Erythroblast (primary cell): ENCODE measurements at places on chromosomes 4 and X.

GRCh38 chrX:15151267-15152186 is 118.4 kb downstream of the ASB9 start:
- DNase-seq = no peak

GRCh38 chr4:151700566-151701316 is 60.1 kb downstream of the GATB start:
- DNase-seq = no peak

DNA sequence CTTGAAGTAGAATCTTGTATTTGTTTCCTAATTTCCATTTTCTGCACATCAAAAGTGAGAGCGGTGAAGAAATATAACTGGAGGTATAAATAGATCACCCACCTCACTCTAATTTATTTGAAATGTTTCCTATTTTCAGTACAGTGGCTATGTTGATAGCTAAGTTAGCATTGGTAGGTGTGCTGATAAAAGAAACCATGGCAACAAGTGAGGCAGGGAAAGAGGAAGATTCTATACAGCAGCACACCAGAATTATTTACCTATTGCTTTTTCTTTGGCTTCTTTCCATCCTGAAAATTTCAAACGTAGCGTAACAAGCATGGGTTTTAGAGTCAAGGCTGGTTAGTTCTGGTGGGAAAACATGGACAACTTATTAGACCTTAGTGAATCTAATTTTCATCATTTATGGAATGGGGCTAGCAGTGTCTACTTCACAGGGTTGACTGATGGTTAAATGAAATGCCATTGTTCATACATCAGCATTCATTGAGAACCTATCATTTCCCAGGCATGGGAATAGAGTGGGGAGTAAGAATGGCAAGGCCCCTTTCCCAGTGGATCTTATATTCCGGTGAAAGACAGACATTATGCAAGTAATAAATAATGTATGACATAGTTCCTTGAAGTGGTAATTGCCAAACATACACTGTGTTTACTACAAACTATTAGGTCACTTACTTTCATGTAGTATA is 30.6 kb upstream of the CTSO start:
- no peak for DNase-seq

GRCh38 chr4:6693231-6694176 is at the start of gene S100P:
S100P (plus strand) TSS chr4:6693878; CDS start chr4:6693933, 55 bp downstream.
- DNase-seq = peak; percentile 36

DNA sequence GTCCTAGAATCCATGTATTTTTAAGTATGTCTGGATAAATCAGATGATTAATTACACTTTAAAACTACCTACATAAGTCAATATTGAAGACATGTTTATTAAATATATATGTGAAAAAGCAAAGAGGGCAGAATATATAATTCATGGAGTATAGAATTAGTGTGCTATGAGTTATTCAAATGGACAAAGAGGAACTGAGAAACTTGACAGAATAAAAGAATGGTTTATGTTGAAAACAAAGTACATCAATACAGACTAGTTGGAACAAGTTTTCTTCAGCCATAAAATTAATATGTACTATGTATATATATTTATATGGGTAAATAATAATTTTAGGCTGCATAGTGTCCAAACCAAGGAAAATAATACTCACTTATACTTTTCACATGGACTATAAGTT is 173.5 kb downstream of the NPFFR2 start:
- DNase-seq = no peak

DNA sequence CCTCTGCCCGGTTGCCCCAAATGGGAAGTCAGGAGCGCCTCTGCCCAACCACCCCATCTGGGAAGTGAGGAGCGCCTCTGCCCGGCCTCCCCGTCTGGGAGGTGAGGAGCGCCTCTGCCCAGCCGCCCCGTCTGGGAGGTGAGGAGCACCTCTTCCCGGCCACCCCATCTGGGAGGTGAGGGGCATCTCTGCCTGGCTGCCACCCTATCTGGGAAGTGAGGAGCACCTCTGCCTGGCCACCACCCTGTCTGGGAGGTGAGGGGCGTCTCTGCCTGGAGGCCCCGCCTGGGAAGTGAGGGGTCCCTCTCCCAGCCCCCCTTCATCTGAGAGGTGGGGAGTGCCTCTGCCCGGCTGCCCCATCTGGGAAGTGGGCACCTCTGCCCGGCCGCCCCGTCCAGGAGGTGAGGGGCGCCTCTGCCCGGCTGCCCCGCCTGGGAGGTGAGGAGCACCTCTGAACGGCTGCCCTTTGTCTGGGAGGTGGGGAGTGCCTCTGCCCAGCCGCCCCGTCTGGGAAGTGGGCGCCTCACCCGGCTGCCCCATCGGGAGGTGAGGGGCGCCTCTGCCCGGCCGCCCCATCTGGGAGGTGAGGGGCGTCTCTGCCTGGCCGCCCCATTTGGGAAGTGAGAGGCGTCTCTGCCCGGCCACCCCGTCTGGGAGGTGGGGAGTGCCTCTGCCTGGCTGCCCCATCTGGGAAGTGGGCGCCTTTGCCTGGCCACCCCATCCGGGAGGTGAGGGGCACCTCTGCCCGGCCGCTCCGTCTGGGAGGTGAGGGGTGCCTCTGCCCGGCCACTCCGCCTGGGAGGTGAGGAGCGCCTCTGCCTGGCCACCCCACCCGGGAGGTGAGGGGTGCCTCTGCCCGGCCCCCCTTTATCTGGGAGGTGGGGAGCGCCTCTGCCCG is 10.6 kb downstream of the PABPC1L2A start:
- no peak for DNase-seq

DNA sequence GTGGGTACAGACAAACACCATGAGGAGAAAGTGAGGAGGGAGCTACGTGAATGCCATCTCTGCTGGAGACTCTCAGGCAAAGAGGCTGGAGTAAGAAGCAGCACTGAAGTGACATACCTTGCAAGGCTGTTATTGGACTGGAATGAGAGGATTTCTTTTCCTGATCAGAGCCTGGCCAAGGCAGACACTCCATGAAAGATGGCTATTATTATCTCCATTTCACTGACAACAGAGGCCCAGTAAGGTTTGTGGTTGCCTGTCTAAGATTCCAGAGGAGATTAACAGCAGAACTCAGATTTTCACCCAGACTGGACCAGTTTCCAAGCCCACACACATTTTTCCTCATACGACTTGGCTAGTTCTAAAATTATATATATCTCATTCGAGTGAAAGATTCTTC is 162.0 kb upstream of the EOLA2 start:
- no peak for DNase-seq

DNA sequence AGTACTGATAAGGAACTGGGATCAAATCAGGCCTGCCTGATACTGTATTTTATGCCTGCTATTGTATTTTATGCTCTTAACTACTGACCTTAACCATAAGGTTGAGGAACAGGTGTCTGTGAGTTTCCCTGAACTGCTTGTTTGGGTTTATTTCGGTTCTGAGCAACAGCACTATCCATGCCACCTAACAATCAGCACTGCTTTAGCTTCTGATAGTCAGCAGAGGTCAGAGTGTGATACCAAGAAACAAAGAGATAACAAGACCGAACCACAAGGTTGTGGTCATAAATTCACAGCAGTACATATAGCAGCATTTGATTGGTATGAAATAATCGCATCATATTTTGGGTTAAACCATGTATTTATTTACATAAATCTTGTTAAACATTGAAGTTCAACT is 362.2 kb downstream of the FGF13 start:
- DNase-seq = no peak

DNA sequence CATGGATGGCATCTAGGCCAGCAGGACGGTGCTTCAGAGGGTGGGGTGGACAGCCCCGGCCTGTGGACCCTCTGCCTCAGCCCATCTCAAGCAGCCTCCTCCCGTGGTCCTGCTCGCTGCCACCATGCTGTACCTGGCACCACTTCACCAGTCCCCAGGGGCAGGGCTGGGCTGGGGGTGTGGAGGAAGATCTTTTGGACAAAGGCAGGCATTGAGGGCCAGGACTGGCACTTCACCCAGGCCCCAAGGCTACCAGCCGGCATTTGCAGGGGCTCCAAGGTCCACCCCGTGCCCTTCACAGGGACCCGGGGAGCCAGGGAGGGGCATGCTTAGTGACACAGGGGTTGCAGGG is 713 bp downstream of the PLXNB3 start:
- no peak for DNase-seq

- DNase-seq = no peak
These were observed 113.2 kb downstream of the USP9X start for GRCh38 chrX:41198410-41198809.

- no peak for DNase-seq
These were observed 52.6 kb upstream of the PPARGC1A start for GRCh38 chr4:23942471-23942870.

GRCh38 chr4:5785806-5786680 is 75.0 kb downstream of the EVC start:
- DNase-seq = no peak

DNA sequence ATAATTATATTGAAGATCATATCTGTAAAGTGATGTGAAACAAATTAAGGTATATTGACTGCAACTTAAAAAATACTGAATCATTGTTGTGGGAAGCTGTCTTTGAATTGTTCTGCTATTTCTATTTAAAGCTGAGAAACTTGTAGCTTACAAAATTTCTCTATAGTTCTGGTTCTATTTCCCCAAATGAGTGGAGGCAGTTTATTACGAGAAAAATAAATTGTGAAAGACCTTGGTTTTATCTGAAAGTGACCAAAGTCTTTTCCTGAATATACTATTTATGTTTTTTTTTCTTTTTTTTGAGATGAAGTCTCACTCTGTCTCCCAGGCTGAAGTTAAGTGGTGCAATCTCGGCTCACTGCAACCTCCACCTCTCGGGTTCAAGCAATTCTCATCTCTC is 165.4 kb downstream of the SH3BGRL start:
- DNase-seq = no peak

DNA sequence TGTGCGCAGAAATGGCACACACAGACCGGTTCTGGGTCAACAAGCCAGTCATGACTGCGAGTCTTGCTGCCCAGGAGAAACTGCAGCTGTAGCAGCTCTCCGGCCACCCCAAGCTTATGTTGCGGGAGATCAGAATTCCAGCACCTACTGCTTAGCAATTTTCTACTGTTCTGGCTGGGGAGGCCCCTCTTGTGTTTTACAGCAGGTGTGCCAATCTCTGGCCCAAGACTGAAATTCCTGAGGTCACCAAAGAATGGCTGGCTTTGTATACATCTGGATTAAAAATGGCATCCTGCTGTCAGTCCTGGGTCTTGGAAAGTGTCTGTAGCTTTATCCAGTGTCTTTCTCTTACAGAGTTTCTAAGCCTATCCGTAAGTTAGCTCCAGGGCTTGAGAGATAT is 68.9 kb upstream of the TRAM1L1 start:
- DNase-seq = no peak

- no peak for DNase-seq
These were observed 161.8 kb downstream of the DCLK2 start for GRCh38 chr4:150240011-150240410.

DNA sequence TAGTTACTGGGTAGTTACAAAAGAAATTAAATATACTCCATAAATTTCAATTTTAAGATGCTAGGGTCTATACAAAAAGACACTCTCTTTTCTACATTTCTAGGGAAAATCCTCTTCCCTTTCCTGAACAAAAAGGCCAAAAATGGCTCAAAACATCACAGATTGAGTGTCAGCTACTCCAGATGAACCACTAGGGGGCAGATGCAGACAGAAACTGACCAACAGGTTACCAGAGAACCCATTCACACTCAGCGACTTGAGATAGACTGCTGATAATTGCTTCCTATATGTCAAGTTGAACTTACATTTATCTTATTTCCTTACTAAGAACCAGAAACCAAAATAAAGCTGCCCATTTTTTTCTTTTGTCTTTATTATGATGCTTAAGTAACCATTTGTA is 83.4 kb upstream of the MID1IP1 start:
- DNase-seq = peak; percentile 53

GRCh38 chr4:87717276-87718031 is 67.4 kb downstream of the DMP1 start:
- no peak for DNase-seq

DNA sequence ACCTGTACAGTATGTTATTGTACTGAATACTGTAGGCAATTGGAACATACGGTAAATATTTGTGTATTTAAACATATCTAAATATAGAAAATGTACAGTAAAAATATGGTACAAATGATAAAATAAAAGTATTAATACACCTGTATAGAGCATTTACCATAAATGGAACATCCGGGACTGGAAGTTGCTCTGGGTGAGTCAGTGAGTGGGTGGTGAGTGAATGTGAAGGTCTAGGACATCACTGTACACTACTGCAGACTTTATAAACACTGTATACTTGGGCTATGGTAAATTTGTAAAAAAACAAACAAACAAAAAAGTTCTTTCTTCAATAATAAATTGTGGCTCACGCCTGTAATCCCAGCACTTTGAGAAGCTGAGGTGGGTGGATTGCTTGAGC is 52.4 kb upstream of the FHL1 start:
- no peak for DNase-seq

- DNase-seq = no peak
These were observed 22.0 kb downstream of the SPARCL1 start for GRCh38 chr4:87506974-87507701.

DNA sequence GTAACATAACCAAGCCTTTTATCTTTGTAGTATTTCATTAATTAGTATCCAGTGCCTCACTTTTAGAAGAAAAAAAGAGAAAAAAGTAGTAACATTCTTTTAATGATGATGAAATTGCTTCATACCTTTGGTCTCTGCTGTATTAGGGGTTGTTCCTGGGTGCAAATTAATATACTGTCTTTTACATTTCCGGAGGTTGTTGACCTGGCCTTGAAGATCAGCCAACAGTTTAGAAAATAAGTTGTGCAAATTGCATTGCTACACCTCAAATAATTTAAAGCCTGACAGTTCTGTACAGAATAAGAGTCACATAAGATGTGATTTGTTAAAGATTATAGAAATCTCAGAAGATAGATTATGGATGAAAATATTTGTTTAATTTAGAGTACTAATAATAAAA is 3.8 kb downstream of the NFKB1 start:
- DNase-seq = no peak
